Motor neuron (in vitro differentiated cells): ENCODE measurements at places on chromosomes 7 and 10. TPM values are rescaled to one million over a fixed set of nuclear protein-coding genes. Genes with fewer than 3 reads are reported as not detected.

GRCh38 chr10:123442901-123443300 is 223.3 kb upstream of the GPR26 start:
- ATAC-seq: no peak

GRCh38 chr7:148909568-148909967 is 25.5 kb upstream of the EZH2 start:
- ATAC-seq: no peak

DNA sequence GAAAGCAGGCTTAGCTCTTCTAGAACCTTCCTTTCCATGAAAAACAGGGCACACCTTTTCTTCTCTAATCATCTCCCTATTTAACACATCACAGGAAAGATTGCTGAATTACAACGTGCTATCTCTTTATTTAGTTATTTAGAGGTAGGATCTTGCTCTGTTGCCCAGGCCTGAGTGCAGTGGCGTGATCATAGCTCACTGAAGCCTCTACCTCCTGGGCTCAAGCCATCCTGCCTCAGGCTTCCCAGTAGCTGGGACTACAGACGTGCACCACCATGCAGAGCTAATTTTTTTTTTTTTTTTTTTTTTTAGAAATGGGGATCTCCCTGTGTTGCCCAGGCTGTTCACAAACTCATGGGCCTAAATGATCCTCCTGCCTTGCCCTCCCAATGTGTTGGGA is 251.2 kb downstream of the PRPF18 start:
- ATAC-seq: no peak

GRCh38 chr10:91295346-91295745 is 74.9 kb downstream of the PCGF5 start:
- ATAC-seq: no peak

Gene SYCE1
- 0.31 TPM in 1 of 2 replicates, not detected in the other for total RNA-seq

Gene PHYH
- 19.0 and 20.7 TPM in 2 replicates for total RNA-seq

Gene ACTL6B
- 50.2 and 51.9 TPM in 2 replicates for total RNA-seq

Gene CYP26C1
- total RNA-seq: 0.26 and 0.32 TPM in 2 replicates
